KG1 (cell line): ENCODE measurements at places on chromosomes 13 and 19.

GRCh38 chr13:104750377-104750776 is 1684.2 kb upstream of the SLC10A2 start:
- DNase-seq, result no peak

- DNase-seq, result no peak
Measured at GRCh38 chr13:50898338-50898737, 11.3 kb upstream of the RNASEH2B start.

GRCh38 chr13:72379581-72379980 is 347.8 kb downstream of the MZT1 start:
- DNase-seq, result no peak

DNA sequence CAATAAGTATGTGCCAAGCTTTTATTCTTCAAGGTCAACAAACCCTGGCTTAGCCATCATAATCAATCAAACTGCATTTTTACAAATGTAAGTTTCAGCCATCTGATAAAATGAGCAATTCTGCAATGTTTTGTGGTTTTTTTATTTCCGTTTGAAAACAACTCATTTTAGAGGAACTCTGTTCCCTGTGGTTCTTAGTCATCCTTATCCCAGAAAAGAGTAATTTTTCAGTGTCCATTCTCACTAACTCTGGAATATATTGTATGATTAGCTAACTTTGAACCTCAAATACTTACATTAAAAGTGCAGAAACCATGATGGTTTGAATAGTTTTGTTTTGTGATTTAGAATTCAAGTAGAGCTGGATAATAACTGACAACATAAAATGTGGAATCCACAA is 87.6 kb downstream of the IRS2 start:
- DNase-seq, result no peak

- no peak for DNase-seq
Measured at GRCh38 chr13:32233062-32233461, 82.1 kb downstream of the ZAR1L start.

DNA sequence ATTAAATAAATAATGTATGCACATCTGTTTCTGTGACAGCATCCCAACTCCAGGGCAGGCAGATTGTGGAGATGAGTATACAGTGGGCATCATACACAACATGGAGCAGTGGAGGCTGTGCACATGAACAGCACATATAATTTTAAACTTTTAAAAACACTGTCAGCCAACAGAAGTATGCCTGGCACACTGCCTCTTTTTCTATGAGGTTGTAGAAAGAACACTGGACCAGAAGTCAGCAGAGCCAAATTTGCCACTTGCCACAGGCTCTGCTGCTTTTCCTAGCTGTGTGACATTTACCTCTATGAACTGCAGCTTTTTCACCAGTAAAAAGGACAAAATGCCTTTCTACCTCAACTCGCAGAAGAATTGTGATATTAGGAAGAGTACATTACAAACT is 118.7 kb downstream of the FRY start:
- DNase-seq, result no peak

- no peak for DNase-seq
Measured at GRCh38 chr13:28640861-28641599, 17.9 kb upstream of the POMP start.

GRCh38 chr13:73245246-73245645 is 186.4 kb downstream of the KLF5 start:
- no peak for DNase-seq

GRCh38 chr19:38527466-38528136 is 90.2 kb downstream of the MAP4K1 start:
- no peak for DNase-seq

DNA sequence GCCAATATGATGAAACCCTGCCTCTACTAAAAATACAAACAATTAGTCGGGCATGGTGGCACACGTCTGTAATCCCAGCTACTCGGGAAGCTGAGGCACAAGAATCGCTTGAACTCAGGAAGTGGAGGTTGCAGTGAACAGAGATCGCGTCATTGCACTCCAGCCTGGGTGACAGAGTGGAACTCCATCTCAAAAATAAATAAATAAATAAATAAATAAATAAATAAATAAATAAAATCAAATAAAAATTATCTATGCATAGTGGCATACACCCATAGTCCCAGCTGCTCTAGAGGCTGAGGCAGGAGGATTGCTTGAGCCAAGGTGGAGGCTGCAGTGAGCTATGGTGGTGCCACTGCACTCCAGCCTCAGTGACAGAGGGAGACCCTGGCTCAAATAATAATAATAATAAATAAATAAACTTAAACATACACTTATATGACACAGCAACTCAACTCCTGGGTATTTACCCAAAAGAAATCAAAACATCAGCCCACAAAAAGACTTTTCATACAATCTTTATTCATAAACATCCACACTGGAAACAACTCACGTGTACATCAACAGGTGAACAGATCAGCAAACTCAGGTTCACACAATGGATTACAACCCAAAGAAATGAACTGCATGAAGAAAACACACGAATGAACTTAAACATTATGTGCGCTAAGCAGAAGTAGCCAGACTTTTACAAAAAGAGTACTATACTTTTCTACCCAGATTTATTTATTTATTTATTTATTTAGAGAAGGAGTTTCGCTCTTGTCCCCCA is 6.9 kb downstream of the LGALS7 start:
- DNase-seq, result no peak

DNA sequence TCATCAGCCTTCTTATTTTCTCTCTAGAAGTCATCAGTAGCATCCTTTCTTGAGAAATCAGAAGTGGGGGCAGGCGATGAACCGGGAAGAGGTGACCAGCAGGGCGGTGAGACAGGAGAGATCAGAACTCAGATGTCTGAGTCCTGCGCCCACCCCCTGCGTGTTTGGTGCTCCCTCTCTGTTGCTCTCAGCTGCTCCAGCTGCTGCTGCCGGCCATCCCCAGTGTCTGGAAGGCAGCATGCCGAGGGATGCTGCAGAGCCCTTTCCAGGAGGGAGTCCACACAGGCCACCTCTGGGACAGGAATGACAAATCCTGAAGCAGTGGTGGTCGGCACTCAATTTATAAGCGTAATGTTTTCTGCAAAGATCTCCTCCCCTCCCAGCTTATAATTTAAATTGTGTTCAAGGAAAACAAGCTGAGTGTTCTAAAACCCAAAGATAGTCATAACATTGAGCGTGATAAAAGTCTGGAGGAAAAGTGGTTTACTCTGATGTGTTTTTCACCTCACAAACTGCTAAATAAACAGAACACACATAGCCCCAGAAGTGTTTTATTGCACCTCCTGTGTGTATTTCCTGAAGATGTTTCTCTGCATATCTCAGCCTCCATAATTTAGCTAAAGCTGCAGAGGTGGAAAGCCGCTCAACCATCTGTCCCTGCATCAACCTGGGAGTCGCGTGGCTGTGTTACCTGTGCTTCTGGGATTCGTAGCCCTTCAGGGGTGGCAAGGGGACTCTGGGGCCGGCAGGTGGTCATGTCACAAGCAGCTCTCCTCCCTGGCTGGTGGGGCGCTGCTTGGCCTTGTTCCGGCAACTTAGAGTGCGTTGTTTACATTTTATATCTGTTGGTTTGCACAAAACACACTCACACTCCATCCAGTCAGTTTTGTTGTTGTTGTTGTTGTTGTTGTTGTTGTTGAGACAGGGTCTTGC is 191.2 kb downstream of the USP12 start:
- no peak for DNase-seq

DNA sequence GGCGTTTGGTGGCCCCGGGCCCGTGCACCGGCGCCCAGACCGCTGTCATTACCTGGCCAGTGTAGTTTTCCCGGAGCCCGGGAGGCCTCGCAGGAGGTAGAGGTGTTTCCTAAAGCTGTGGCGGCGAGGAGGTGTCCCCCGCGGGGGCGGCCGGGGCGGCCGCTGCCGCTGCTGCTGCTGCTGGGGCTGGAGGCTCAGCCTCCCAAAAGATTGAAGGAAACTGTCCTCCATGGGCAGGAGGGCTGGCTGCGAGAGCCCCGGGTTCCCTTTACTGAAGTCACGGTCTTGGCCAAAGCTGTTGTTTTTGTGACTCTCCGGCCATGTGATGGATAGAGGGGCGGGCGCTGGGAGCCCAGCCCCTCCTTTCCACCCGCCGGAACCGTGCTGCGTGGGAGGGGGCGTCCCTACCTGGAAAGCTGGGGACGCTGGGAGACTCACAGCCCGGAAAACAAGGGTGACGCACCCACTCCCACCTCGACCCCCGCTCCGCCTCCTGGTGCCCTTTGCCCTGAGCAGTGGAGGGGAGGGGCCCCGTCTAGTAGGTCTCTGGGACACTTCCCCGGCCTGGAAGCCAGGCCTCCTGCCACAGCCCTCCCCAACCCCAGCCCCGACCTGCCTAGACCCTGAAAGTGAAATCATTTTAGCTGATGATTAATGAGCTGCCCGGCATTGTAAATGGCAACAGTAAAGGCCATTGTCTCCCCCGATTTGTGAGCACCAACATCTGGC is at the start of gene N4BP2L1:
Gene N4BP2L1 (minus strand): TSS at position 279 of the 729 bp plus-strand sequence. CDS start 48 bp downstream, at position 231.
- DNase-seq, result peak; percentile 53
